Stimulated activated CD4-positive, alpha-beta T cell treated with anti-CD3 and anti-CD28 coated beads, Interleukin-15, amount 100 ng/mL, for 1 hour (primary cell): ENCODE measurements at places on chromosomes 6 and 20.

GRCh38 chr20:41174373-41174772 is 37.0 kb downstream of the PLCG1 start:
- DNase-seq = no peak

DNA sequence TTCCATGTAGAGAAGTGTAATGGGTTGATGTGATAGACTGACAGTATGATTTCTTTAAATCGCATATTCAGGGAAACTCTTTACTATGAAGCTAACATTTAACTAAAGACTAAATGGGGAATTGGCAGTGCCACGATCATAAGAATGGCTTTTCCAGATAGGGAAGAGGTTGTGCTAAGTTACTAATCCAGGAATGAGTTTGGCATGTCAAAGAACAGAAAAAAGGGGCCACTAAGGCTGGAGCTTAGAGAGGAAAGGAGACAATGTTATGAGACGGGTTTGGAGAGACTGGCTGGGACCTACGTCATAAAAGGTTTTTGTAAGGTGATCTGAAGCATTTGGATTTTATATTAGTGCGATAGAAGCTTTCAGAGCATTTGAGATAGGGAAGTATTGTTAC is 40.6 kb downstream of the SENP6 start:
- no peak for DNase-seq

GRCh38 chr20:12750221-12750620 is 258.6 kb upstream of the SPTLC3 start:
- DNase-seq = no peak

DNA sequence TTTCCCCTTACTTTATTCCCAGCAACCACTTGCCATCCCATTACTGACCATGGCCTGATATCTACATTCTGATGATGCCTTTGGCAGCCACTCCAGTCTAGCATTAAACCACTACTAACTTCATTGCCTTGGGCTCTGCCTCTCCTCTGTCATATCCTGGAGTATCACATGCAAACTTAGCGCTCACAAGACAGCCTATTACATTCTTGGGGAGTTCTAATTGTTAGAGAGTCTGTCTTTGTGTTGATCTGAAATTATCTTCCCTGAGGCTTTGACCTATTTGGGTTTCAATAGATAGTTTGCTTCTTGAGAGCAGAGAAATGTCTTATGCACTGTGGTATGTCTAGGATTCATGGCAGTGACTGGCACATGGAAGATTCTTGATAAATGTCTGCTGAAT is 40.5 kb upstream of the RAB32 start:
- DNase-seq = no peak

DNA sequence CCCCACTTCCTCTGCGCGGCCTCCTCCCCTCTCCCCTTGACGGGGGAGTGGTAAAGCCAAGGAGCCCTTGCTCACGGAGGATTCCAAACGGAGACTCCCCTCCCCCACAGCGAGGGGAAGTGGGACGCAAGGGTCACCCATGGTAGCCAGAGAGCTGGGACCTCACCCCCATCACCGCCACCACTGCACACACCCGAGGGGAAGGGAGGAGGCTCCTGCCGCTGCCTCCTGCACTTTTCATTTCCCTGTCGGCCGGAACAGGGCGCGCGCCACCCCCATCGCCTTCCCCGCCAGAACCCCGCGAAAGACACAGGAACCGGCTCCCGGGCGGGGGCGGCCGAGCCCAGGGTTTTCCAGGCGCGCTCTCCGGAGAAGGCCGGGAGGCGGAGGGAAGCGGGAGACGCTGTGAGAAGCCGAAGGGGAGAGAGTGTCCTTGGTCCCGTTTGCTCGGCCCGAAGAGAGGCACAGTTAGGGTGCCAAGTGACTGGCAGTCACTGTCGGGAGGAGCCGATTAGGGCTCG is 789 bp downstream of the CCND3 start:
- no peak for DNase-seq

DNA sequence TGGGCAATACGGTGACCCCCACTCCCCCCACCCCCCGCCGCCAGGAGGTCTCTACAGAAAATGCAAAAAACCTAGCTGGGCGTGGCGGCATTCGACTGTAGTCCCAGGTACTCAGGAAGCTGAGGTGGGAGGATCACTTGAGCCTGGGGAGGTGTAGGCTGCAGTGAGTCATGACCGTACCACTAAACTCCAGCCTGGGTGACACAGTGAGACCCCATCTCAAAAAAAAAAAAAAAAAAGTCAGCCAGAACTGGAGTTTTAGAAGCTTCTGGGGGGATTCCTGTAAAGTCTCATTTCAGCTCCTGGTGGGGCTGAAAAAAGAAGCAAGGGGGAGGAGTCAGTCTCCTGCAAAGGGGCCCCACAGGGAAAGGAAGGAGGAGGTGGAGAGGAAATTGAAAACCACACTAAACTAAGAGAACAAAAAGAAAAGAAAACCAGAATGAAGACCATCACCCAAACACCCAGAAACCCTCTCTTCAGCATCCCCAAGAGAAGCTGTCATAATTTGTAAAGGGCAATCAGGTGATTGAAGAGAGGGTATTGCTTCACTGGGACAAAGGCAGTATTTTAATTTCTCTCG is 50.4 kb downstream of the NOL4L start:
- no peak for DNase-seq

DNA sequence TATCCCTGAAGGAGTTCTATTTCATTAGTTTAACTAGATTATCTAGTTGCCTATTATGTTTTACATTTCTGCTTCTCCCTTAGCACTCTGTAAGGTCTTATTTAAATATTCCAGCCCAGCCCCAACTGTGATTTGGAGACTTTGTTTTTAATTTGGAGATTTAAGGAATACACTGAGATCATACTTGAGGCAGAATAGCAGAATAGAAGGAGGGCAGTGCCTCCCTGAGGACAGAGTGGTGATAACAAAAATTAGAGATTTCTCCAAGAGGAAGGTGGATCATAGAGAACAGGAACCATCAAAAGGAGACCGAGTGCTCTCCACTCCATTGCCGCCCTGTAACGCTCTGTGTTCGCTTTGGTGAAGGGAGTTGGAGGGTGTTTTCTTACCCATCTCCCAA is 14.8 kb upstream of the CD164 start:
- DNase-seq = no peak

DNA sequence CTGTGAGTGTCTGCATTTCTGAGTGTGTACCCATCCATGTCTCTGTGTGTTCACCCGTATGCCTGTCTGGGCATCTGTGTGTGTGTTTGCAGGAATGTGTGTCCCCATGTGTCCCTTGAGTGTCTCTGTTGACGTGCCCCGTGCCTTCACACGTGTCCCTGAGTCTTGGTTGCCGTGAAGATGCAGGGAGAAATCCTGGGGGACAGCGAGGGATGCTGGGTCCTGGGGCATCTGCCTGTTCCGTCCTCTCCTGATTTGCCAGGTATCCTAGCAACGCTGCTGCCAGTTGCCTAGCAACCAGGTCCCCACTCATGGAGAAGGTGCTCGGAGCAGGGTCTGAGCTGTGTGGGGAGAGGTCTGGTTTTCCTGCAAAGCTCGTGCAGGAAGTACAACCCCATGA is 6.0 kb upstream of the LKAAEAR1 start:
- DNase-seq = no peak

DNA sequence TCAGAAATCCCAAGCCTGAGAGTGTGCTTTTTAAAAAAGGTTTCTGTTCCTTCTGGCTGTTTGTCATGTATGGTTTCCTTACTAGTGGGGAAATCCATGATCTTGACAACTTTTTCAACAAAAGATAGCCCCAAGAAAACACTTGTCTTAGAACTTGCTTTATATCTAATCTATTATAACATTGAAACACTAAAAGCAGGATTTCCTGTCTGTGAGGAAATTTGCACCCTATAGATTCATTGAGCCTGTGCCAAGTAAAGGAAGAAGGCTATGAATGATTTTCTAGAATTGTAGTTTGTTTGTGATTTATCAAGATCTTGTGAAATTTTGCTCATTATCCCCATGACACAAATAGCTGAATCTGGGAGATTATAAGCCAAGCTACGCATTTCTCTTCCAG is 238.6 kb upstream of the RIN2 start:
- DNase-seq = no peak

DNA sequence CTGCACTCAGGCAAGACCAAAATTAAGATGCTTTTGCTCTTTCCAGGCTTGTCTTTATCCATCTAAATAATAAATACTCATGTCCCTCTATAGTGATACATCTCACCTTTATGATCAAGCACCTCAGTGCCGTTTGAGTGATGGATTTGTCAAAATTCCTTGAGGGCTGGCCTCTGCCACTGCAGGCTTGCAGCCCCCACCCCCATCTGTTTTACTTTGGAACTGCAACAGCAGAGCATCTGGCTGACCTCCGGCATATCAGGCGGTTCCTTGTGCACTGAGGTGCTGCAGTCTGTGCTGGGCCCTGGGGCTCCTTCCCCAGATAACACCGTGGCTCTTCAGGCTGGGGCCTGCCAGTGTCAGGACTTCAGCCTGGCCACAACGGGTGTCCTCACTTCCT is 386.9 kb downstream of the CDH26 start:
- no peak for DNase-seq

GRCh38 chr6:71675386-71675785 is 211.0 kb upstream of the RIMS1 start:
- DNase-seq = no peak

- DNase-seq = no peak
Observed at GRCh38 chr6:17725083-17725482, 18.4 kb upstream of the NUP153 start.

- DNase-seq = peak; percentile 29
Observed at GRCh38 chr20:30168025-30168799, 1089.3 kb upstream of the DEFB115 start.

DNA sequence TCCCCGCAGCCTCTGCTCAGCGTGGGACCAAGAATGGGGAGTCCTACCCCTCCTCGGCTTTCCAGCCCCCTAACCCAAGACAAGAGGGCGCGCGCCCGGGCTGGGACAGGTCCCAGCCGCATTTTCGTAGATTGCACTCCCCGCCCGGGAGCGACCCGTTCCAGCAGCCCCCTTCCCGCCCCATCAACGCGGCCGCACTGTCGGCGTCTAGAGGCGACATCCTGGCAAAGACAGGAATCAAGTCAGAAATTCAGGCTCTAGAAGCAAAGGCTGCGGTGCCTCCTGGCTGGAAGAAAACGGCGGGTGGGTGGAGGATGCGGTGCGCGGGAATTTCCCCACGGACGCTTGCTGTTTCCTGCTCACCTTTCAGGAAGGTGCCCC is 957 bp downstream of the PROKR2 start:
- no peak for DNase-seq

DNA sequence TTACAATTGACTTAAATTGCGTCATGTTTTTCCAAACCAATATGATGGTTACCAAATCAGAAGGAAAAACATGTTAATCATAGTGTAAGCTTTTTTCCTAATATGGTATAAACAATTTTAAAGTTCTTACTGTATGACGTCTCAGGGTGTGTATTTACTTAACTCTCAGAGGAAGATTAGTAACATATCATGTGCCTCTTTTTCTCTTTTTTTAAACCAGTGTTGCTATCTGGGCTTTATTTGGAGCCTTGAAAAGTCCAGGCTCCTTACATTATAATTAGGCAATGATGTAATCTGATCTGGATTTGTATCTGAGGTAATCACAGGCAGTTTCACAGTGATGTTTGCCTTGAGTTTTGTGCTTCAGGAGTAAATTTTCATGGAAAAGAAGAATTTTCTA is 20.4 kb upstream of the RAB23 start:
- DNase-seq = no peak

DNA sequence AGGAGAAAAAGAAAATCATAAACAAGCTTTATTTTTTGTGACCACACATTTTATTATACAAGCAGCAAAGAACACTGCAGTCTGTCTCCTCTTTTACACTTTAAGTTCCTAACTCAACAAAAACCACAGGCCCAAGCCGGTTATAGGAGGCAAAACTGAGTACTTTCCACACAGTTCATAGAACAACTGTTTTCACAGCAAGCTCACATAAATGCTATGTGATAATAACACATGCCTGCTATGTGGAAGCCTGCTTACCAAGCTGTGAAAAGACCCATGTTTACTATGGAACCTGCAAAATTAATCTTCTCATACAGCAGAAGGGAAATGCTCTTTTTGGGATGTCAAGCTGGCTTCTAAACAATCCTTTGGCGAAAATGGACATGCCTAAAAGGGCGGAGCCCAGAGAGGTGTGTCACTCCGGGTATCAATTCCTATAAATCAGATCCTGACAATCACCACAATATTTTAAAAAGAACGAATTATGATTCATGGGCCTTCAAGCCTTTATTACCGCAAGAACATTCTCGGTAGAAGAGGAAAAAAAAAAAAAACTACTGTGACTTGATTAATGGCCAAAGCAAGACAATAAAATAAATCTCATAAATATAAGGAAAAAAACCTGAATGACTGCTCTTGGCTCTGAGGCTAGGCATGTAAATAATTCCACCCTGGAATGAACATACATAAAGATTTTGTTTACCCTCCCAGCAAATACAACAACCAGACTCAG is 2.6 kb downstream of the TRERF1 start:
- no peak for DNase-seq

DNA sequence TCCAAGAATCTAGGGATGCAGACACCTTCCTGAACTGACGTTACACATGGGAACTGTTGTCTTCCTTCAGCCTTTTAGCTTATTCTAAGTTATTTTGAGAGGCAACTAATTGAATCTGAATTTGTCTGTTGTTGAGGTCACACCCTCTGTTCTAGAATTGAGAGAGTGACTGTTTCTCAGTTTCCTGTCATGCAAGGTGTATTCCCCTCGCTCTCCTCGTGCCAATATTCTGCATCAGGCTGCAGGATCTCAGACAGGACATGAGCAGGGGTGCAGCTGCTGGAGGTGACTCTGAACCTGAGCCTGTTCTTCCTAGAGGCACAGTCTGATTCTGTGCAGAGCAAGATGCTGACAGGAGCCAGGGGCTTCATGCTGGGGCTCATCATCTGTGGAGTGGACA is 52.5 kb downstream of the HLA-DPB1 start:
- no peak for DNase-seq

GRCh38 chr20:48581167-48581566 is 246.6 kb downstream of the PREX1 start:
- DNase-seq = no peak

GRCh38 chr6:26131618-26132017 is 44.4 kb downstream of the HFE start:
- DNase-seq = no peak

- no peak for DNase-seq
Observed at GRCh38 chr6:165662749-165663376, at the start of gene PDE10A. PDE10A (minus strand) TSS chr6:165663241; CDS start chr6:165662811, 430 bp downstream.
